Stimulated activated CD8-positive, alpha-beta memory T cell treated with anti-CD3 and anti-CD28 coated beads, Interleukin-7, amount 100 ng/mL, for 4 hours (primary cell): ENCODE measurements at places on chromosomes 3 and 15.

DNA sequence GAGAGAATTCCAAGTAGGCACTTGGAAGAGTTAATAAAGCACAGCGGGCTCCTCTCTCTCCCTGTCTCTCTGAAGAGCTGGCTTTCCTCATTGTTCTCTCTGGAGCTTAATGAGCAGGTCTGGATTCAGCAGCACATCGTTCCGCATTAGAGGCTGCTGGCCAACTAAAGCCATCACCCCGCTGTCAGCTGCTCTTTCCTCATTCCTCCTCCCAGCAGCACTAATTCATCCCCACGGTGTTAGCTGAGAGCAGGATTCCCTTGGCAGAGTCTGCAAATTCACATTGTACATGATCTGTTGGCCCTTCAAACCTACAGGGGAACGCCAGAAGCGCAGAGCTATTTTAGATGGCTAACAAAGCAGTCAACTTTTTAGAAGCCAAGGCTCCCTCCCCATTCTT lies 44.2 kb downstream of the SGO1 start:
- DNase-seq: no peak

DNA sequence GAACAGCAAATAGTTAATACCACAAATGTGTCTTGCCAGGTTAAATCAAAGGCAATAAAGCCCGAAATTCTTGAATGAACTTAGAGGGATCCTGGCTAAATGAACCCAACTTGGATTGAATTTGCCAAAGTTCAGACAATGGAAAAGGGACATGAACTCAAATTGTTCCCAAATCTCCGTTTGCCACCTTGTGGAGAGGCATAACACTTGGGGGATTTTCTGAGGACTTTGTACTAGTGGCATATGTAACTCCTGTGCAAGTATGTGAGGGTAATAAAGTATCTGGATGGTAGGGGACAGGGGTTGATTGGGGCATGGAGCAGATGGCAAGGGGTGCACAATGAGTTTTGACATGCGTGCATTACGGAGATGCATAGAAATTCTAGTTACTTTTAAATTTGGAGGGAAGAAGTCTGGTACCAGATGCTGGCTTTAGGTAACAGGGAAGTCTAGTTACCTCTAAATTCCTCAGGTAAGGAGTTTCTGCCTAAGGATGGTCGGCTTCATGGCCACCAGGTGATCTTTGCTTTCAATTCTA lies 1.2 kb upstream of the TCAIM start:
- DNase-seq: no peak

- DNase-seq: no peak
These were observed 300.7 kb upstream of the SATB1 start for GRCh38 chr3:18725668-18726407.

DNA sequence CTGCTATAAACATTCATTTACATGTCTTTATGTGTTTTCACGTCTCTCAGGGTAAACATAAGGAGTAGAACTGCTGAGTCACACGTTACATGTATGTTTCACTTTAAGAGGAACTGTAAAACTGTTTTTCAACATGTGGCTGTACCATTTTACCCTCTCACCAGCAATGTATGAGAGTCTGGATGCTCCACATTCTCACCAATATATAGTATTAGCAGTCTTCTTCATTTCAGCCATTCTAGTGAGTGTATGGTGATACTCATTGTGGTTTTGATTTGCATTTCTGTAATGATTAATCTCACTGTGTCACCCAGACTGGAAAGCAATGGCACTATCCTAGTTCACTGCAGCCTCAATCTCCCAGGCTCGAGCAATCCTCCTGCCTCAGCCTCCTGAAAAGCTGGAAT lies 37.1 kb downstream of the PHC3 start:
- DNase-seq: no peak

DNA sequence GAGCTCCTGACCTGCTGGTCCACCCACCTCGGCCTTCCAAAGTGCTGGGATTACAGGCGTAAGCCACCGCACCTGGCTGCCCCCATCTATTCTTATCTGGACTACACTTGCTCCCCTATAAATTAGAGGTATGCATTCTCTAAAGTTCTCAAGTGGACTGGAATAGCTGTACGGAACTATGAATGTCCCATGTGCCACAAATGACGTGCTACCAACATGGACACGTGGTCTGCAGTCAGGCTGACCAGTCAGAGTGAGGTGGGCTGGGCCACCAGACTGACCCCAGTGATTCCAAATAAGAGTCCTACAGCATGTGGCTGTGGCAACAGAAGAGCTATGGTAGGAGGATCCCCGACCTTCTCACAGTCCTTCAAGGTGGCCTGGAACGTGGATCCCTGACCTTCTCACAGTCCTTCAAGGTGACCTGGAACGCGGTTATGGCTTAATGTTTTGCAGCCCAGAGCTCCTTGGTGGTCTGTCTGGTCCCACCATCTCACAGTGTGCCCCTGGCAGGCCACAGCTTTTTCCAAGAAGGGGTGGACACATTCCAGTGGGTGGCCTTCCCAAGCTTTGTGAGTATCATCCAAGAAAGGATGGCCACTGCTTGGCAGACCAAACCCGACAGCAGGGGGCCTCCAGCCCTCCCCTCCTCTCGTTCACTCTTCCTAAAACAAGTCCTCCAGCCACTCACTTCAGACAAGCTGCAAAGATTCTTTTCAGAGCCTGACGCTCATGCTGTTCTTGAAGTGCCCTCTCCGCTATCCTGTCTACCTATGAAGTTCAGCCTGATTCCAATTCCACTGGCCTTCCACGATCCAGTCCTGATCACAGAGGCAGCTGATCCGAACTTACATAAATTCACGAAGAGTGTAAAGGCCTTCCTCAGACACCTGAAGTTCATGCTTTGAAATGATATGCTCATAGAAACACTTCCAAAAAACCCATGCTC lies 4.4 kb downstream of the ADAMTS17 start:
- no peak for DNase-seq

- peak; percentile 12 for DNase-seq
These were observed 3.0 kb upstream of the SHC4 start for GRCh38 chr15:48966595-48967301.

DNA sequence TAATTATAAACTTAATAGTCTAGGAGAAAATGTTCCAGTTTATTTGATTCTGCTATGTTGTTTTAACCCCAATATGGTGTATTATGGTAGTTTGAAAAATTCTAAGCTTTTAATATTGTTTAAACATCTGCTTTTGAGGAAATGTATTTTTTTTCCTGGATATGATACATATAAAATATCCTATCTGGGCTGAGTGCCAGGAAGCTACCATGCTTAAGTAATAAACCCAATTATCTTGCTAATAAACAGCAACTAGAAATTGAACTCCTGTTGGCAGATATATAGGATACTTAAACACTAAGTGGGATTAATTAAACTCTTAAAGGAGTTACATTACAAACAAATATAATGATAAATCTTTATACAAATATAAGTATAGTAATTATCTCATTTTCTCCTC lies 293.7 kb upstream of the GRM7 start:
- DNase-seq: no peak

GRCh38 chr15:77966540-77967234 lies 110.8 kb downstream of the TBC1D2B start:
- DNase-seq: peak; percentile 37

GRCh38 chr3:22443571-22444233 lies 692.7 kb upstream of the ZNF385D start:
- DNase-seq: no peak

DNA sequence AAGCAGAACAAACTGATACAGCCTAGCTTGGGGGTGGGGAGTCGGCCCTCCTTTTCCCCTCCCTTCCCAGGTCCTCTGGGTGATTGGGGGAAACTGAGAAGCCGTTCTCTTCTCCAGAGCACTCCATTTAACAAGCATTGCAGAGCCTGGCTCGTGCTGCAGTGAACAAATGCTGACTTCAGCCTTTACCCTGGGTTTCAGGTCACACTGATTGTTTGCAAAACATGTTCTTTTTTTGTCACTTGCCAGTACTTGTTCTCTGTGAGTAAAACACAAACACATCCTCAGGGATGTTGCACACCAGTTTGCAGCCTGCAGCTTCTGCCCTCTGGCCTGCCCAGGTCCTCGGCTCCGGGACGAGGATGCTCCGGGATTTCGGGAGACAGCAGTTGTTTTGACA lies 132.8 kb downstream of the PGPEP1L start:
- no peak for DNase-seq

DNA sequence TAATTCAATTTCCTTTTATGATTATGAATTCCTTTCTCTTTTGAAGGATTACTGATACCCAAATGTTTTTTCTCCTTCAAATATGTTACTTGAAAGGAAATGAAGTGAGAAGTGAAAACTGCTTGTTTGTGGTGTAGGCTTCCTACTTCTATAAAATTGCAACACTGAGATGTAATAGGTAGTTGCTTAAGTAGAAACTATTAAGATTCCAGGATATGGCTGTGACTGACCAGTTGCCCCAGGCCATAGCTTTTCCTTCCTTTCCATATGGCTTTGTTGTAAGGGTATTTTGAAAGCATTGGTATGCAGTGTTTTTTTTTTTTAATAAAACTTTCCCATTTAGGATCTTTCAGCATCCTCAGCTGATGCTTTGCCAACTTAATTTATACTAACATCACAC lies 28.5 kb downstream of the DNAJC13 start:
- no peak for DNase-seq

DNA sequence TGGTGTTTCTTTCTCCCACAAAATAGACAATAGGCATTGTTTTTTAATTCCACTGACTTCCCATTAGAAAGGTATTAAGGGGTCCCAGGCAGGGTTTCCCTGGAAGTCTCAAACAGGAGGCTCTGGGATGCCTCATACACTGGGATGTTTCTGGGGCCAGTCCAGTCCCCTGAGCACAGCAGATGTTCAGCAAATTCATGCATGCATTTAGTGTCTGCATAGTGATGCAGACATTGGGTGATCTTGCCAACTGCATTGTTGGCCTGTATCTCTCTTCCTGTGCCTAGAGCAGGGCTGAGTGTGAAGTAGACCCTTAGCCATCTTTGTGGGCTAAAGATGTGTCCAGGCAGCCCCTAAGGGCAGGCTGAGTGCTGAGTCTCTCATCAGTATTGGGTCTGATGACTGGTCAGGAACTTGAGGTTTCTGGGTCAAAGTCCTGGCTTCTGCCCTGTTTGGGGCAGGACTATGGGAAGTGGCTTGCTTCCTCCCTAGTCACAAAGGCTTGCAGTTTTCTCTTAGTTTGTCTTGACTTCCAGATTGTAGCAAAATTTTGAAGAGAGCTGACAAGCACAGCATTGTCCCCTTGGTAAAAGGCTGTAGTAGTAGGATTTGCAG lies 56.5 kb downstream of the BSN start:
- DNase-seq: no peak

GRCh38 chr3:167469381-167469780 lies 4.5 kb downstream of the SERPINI2 start:
- no peak for DNase-seq

GRCh38 chr3:42734263-42734860 lies 31.8 kb upstream of the HHATL start:
- no peak for DNase-seq

GRCh38 chr3:124780761-124781475 lies 50.7 kb downstream of the UMPS start:
- DNase-seq: no peak

DNA sequence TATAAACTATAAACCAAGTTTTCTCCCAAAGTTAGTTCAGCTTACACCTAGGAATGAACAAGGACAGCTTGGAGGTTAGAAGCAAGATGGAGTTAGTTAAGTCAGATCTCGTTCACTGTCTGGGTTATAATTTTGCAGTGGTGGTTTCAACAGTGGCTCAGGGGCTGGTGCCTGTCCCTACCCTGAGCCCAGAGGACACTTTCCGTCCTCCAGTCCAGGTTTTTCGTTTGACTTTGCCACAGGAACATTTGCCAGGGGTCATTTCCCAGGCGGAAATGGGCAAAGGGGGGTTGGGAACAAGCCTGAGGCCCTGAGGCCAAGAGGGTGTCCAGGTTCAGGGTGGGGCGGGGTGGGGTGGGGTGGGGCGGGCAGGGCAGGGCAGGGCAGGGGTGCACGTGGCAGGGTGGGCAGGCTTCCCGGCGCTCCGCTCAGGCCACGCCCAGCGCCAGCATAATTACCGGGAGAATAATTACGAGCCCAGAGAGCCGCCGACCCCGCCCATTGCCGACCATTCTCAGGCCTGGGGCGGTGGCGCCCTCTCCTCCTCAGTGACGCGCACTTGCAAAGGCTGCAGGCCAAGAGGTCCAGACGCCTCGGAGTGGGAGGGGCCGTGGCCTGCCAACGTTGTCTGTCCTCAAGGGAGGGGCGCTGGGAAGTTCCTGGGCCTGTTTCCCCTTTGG lies 70.4 kb downstream of the KLF13 start:
- DNase-seq: no peak

DNA sequence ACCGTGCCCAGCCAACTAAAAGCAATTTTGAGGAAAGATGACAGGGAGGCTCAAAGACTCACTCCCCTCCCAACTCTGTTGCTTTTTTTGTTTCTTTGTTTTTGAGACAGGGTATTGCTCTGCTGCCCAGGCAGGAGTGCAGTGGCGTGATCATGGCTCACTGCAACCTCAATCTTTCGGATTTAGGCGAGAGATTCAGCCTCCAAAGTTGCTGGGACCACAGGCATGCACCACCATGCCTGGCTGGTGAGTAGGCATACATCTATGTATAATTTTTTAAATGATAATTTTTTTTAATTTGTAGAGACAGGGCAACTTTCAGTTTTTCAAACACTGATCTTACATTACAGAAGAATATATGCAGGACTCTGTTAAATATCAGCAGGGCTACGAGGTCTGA lies 15.8 kb upstream of the THUMPD3 start:
- DNase-seq: no peak

GRCh38 chr15:26891448-26892181 lies 24.8 kb downstream of the GABRA5 start:
- no peak for DNase-seq

DNA sequence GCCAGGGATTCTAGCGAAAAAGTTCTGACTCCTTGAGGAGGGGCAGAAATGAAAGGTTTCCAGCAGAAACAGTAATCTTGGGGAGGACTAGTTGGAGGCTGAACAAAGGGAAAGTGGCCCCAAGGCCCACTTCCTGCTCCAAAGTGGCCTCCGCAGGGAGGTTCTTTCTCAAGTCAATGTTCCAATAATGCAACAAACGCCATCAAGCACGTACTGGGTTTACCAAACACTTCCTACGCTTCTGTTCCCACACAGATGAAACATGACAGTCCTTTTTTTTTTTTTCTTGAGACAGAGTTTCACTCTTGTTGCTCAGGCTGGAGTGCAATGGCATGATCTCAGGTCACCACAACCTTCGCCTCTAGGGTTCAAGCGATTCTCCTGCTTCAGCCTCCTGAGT lies 9.6 kb upstream of the RCCD1 start:
- DNase-seq: no peak

DNA sequence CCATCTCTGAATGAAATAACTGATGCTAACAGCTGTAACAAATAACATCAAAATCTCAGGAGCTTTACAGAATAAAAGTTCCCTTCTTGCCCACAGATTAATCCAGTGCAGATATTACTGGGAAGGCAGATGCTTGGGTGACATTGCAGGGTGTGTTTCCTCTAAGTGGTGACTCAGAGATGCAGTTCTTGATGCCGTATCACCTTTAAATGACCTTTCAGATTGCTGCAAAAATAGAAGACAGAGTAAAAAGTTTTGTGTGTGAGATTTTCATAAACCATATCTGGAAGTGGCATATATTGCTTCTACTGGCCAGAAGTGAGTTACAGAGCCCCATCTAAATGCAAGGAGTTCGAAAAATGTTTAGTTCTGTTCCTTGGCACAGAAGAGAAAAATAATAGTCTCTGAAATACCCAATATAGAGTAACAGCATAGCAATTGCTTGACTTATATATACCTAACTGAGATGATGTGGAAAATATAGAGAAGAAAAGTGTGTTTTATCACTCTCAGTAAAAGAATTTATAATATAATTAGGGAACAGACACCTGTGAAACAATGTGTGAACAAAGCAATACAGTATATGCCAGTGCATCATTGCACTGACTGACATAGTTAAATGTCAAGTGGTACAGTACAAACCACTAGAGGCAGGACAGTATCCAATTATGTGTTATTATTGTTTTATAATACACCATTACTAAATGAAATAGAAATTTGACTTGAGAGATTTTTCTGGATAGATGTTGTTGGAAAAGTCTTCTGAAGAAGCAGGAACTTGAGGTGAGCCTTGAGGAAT lies 430.7 kb upstream of the CBLB start:
- no peak for DNase-seq
